ENCODE measurements at places on chromosomes 11 and 22.

GRCh38 chr11:112235750-112236390 lies 9.6 kb downstream of the PTS start:
- DNase-seq: no peak

DNA sequence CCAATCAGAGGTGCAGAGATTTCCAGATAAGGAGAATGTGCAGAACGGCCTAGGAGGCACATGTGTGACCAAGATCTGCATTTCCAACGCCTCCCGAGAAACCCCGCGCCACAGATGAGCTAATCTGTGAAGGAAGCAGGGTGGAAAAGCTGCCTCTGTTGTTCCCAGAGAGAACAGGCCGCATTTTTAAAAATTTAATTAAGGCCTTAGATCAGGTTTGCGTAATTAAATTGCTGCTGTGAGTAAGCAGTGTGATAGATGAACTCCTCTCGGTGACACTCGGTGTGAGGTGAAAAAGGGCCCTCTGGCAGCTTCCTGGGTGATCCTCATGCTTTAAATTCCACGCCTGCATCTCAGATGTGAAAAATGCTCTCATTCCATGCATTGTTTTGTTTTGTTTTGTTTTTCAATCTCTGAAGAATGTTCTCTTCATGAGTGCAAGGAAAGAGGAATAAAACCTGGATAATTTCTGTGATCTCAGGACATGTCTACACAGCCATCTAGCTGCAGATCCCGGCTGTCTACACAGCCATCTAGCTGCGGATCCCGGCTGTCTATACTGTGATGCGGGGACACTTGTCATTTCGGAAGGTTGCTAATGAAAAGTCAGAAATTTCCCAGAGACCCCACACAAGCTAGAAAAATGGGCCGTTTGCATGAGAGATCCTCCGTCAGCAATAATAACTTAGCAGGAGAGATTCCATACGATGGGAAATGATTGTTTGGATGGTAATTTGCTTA lies 1398.9 kb downstream of the BRD1 start:
- DNase-seq: no peak

DNA sequence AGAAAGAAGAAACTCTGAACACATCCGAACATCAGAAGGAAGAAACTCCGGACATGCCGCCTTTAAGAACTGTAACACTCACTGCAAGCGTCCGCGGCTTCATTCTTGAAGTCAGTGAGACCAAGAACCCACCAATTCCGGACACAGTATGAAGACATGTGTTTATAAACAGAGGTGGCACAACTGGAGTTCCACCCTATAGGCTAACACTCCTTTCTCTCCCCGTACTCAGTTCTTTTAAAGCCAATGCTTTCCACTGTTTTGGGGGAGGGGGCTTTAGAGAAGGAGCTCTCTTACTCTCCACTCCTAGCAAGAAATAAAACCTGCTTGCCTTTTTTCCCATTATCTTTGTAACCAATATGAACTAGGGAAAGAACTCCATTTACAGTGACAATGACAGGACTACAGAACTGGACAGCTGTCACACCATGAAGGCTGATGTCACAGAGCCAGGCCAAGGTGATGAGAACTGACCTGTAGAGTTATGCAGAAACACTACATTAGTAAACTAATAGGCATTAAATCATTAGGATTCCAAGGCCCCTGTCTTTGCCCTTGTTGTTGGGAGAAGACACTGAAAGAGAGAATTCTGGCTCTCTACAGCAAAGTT lies 733 bp downstream of the TRIM5 start:
- no peak for DNase-seq

- no peak for DNase-seq
Measured at GRCh38 chr11:112518371-112518770, 257.7 kb upstream of the PLET1 start.

- DNase-seq: no peak
Measured at GRCh38 chr11:13596611-13597326, 71.7 kb upstream of the FAR1 start.

DNA sequence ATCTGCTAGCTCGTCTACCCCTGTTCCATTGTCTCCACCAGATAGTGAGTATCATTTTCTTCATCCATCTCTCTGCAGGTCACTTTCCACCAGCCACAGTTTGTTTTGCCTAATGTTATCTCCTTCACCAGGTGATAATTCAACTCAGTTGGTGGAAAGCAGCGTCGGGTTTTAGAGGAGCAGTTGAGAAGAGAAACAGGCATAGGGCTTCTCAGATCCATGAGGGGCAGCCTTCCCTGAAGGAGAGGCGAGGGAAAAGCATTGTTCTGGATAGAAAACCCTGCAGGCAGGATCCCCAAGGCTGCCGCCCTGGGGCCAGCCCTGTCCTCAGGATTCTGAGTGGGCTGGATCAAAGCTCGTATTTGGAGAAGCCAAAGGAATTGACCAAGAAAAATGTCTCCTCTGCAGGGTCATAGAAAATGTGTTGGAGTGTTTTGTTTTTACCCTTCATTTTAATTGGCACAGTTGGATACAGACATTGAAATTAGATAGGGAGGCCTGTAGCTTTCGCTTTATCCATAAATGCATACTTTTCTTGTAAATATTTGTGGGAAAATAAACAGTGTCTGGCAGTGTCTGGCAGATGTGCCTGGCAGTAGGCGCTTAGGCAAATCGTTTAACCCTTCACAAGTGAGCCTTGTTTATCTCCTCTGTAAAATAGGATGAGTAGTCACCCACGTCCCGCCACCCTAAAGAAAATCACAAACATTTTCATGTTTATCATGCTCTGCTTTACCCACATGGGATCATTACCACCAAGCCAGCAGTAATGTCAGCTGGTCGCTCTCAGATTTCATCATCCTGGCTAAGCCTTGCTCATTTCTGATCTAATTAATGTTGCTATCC lies 73.4 kb upstream of the TTC12 start:
- DNase-seq: no peak

- no peak for DNase-seq
Measured at GRCh38 chr11:22163394-22163797, 29.5 kb upstream of the ANO5 start.

- no peak for DNase-seq
Measured at GRCh38 chr11:133418218-133418617, 114.1 kb downstream of the OPCML start.

DNA sequence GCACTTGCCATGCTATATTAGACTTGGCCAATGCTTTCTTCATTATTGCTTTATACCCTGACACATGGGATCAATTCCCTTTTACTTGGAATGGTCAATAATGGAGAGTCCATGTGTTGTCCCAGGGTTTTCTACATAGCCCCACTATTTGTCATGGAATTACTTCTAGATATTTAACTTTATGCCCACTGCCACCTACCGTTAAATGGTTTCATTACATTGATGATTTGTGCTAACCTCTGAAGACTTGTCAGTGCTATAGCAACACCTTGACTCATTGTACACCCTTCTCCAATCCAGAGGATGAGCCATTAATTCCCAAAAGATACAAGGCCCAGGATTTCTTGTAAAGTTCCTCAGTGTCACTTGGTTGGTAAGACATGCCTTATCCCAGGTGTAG lies 31.4 kb upstream of the SLC22A25 start:
- no peak for DNase-seq
